Lung (tissue), 17 donors: ENCODE measurements at places on chromosomes 4 and X. TPM values are rescaled to one million over a fixed set of nuclear protein-coding genes. Genes with fewer than 3 reads are reported as not detected.

XK gene
- polyA plus RNA-seq = 1.0 TPM

APELA gene
- polyA plus RNA-seq = 0.35 TPM

SLIT2 gene
- polyA plus RNA-seq = 6.6 TPM

OPHN1 gene
- polyA plus RNA-seq = 2.3 TPM

PNCK gene
- 0.67 TPM for polyA plus RNA-seq

DNA sequence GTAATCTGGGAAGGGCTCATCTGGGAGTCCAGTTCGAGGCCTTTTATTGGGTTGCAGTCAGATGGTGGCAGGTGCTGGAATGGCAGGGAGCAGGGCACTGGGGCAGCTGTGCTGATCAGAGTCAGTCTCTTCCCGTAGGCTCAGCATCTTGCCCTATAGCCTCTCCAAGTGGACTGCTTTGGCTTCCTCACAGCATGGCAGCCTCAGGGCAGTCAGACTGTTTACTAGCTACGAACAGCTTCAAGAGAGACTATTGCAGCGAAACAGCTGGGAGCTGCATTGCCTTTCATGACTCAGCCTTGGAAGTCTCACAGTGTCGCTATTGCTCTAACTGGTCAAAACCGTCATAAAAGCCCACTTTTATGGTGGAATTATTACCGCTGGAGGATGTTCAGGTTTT is 26.8 kb upstream of the DUSP21 start:
- no peak for DNase-seq

DNA sequence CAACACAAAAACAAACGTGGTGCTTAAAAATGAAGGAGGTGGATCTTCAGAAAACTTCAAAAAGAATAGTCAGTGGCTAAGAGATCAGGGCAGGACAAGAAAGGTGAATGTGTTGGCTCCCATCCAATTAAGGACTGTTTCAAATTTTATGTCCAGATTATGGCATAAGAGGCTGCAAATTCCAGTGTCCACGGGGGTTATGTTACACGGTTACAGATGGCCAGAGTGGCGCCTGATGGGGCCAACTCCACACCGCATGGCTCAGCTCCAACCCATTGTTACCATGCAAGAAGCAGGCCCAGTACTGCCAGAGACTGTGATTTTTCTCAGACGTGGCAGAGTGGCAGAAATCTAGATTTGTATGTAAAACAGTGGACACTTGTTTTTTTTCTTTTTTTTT is 168.4 kb upstream of the TENM3 start:
- DNase-seq = no peak

DNA sequence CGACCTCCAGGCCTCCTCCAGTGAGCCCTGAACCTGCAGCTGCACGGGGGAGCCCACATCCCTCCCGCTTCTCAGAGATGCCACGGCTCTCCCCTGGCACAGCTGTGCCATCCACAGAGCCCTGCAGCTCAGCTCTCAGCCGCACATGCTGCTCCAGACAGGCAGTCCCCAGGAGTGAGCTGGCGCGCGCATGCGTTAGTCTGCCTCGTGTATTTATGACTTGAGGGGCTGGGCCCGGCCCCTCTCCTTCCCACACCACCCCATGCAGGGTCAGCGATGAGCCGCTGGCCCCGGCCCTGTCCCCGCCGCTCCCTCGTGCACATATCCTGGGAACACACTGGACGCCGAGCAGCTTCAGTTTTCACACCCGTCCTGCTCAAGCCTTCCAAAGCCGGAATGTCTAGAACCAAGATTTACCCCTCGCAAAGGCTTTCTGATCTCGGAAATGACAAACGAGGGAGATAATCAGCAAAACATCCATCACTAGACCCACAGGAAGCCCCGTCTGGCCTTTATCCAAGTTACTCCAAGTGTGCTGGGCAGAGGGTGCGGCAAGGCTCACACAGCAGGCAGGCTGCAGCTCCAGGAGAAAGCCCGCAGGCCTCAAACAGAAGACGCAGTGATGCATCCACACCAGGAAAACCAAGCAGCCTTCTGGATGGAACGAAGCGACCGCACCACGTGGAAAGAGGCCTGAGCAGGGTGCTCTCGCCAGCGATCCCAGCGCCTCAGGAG is 24.3 kb downstream of the GAK start:
- peak; percentile 57 for DNase-seq

GRCh38 chrX:19630228-19630627 is 114.9 kb upstream of the MAP3K15 start:
- no peak for DNase-seq

DNA sequence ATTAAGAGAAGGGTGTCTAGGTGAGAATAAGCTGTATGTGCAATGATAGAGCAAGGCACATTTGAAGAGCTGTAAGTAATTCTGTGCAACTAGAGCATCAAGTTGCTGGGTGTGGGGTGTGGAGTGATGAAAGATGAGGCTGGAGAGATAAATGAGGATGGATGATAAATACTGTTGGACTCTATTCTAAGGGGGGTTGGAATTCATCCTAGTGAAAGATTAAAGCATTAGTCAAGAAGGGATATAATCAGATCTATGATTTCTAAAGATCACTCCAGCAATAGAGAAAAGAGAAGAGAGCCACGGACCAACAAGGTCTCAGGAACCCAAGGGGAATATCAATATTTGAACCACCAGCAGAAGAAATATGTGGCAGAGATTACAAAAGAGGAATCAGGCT is 415.0 kb upstream of the RPS6KA3 start:
- no peak for DNase-seq

- no peak for DNase-seq
These were observed 260.5 kb downstream of the RAPGEF2 start for GRCh38 chr4:159363361-159363760.

GRCh38 chr4:105147553-105148161 is 981 bp downstream of the TET2 start:
- DNase-seq = peak; percentile 88

DNA sequence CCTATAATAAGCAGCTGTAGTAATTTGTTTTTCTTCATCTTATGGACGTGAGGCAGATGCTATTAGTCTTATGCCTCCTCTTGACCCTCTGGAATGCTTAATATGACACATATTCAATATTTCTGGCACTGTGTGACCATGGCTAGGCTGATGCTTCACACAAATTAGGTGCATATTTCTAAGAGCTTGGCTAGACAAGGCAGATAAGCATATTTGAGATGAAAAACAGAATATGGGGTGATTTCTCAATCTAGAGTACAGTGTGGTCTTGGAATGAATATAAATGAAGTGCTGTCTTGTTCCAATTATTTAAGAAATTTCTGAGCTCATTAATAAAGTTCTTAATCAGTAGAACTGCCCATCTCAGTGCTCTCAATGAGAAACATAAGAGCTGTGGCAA is 156.2 kb downstream of the NPNT start:
- peak; percentile 57 for DNase-seq

DNA sequence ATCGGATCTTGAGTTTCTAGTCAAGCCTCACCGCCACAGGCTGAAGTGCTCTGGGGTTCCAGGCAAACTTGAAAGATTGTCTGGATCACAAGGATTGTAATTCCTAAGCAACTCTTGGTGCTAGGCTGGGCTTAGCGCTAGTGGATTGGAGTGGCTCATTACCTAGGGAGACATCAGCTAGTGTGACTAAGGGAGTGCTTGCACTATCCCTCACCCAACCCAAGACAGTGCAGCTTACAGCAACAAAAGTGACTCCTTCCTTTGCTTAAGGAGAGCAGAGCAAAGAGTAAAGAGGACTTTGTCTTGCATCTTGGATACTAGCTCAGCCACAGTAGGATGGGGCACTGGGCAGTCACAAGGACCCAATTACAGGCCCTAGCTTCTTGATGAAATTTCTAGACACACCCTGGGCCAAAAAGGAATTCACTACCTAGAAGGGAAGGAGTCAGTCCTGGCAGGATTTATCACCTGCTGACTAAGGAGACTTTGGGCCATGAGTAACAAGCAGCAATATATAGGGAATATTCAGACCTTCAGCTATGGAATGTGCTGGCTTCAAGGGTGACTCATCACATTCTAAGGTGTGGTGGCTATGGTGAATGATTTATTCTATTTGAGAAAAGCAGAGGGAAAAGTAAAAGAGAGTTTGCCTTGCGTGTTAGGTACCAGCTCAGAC is 1212.4 kb downstream of the PCDH18 start:
- no peak for DNase-seq

- DNase-seq = no peak
These were observed 171.2 kb downstream of the LDB2 start for GRCh38 chr4:16727218-16727617.

- DNase-seq = no peak
These were observed 175.3 kb downstream of the NR3C2 start for GRCh38 chr4:148266921-148267320.

DNA sequence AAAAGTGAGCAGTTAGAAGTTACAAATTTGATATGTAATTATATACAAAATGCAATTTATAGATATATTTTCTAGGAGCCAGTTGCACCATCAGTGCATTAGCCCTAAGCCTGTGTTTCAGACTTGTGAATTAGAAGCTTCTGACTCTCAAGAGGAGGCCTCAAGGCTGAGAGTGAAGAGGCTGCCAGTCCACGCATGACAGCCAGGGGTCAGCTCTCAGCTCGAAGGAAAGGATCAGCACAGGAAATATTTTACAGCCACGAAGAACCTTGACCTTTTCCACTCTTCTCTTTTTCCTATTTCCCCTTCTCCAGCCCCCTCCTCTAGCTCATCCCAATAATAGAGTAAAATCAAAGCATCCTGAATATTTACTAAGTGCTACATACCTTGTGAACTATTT is 642.4 kb downstream of the TRIML1 start:
- no peak for DNase-seq

DNA sequence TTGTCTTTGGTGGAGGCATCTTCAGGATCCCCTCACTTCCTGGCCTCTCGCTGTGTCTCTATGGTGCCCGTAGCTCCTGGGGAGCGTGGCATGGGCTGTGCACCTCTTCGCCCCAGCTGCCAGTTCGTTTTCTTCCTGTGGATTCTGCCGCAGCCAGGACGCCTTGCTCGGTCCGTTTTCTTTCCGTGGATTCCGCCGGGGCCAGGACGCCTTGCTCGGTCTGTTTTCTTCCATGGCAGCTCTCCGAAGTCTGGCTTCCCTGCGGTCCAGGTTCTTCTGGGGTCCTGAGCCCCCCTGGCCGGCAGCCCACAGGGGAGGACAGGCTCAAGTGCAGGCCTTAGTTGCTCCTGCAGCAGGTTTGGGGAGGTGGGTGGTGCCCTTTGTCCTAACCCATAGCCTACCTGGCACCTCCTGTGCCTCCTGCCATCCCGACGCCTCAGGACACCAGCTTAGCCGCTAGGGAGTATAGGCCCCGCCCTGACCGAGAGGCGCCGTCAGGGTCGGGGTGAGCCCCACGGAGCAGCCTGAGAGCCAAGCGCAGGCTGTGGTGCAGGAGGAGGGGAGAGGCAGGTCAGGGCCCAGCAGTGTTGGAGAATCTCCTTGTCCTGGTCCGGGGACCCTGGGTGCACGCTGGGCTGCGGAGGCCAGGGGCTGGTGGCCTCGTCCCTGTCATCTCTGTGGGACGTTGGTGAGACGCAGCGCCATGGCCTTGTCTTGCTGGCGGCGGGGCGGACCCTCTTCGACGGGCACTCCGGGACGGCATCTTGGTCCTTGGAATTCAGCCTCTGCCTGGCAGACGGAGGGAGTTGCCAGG is 27.1 kb downstream of the UVSSA start:
- DNase-seq = no peak

- DNase-seq = no peak
These were observed 6.7 kb downstream of the RAB9A start for GRCh38 chrX:13695601-13696115.

- no peak for DNase-seq
These were observed 24.6 kb upstream of the NAP1L2 start for GRCh38 chrX:73239242-73239641.

DNA sequence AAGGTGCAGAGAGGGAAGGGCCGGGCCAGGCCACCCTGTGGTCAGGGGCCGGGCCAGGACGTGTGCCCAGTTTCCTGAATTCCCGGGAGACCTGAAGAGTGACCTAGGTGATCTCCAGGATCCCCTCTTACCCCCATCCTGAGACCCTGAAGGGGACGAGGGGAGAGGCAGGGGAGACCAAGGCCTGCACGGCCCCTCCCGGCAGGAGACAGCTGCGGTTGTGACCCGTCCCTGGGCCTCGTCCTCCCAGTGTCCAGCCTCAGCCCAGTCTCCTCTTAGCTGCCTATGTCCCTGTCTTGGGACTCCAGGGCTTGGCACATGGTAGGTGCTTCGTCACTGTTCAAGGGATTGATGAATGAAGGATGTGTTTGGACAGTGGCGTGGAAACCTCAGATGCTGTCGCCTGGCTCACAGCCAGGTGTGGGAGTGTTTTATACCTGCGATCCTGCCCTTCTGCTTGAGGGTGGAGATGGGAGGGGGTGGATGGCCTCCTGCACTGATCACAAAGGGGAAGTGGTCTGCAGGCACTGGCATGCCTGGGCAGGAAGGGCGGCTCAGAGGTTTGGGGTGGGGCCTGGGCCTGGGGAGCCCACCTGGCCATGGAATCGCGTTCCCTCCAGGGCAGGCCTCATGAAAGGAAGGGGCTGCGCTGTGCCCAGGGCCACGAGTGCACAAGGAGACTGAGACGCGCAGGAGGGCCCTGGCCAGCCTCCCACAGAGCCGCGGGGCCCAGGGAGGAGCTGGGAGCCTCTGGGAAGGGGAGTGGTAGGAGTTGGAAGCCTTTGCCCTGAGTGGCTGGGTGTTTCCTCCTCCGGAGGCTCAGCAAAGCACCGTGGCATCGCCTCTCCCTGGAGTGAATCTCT is 6.9 kb downstream of the SH3TC1 start:
- no peak for DNase-seq

- DNase-seq = no peak
These were observed 154.9 kb downstream of the NPFFR2 start for GRCh38 chr4:72186714-72187113.

DNA sequence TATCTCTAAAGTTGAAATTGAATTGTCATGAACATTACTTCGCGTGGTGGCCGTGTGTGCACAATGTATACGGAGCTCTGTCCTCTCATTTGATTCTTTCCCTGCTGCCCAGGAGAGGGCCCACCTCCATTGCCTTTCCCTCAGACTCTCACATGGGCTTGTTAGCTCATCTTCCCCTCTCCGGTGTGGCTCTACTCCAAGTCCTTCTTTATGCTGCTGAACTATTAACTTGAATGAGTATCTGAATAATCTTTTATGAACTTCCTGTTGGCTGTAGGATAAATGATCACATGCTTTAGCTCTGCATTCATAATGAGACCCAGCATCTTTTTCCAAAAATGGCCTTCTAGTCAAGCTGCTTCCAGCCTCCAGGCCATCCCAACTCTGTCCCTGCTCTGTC is 68.8 kb upstream of the CLNK start:
- DNase-seq = no peak

DNA sequence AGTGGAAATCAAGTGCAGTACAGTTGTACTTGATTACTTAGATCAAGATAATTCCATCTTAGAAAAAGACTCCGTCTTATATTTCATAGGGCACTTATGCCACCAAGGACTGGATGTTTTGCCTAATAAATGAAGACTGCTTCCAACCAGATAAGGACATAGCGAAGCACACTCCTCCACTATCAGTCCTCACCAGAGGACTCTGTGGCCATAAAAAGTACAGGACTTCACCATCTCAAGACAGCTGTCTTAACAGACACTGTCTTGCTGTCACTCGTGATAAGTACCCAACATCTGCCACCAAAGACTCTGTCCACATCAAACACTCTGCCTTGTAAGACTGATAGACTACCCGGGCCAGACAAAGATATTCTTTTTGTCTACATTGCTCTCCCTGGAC is 352.0 kb downstream of the TRAM1L1 start:
- no peak for DNase-seq

- no peak for DNase-seq
These were observed 2286.1 kb upstream of the AGA start for GRCh38 chr4:179728305-179728704.
